ENCODE measurements at places on chromosomes 16 and 17.

GRCh38 chr16:48960830-48961229, 320.8 kb downstream of the CBLN1 start:
- no peak for DNase-seq

DNA sequence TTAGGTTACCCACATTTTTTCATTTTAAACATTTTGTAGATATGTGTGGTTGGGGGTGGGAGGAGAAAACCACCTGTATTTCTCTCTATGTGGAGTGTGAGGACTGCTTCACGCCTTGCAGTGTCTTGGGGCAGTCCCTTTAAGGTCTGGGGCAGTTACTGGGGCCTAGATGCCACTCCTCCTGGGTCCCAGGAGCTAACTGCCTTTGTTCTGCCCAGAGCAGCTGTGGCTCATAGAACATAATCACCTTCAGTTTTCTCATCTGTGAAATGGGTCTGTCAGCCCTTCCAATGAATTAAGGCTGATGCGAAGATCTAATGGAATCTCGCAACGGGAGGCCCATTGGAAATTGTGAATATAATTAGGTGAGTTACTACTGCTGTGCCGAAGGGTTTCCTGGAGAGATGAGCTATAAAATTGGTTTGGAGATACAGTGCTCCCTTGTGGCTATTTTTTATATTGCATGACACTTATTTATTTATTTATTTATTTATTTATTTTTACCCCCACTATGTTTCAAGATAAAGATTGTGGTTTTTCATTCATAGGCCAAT, 22.9 kb downstream of the DHRS7C start:
- DNase-seq: no peak

DNA sequence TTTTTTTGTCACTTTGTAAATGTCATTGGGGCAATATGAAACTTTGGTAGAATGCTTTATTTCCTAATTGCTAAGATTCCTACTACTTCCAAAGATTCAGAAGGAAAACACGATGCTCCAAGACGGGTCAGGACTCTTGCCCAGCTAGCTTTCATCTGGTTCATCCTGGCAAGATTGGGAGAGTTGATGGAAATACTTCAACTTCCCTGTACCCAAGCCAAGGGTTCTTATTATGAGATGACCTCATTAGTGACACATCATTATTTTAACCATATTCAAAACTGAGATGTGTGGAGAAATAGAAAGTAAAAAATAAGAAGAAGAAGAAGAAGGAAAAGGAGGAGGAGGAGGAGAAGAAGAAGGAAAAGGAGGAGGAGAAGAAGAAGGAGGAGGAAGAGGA, 25.6 kb downstream of the SOX9 start:
- DNase-seq: no peak

- no peak for DNase-seq
Measured at GRCh38 chr17:75980188-75981018, 1.4 kb downstream of the TEN1 start.

DNA sequence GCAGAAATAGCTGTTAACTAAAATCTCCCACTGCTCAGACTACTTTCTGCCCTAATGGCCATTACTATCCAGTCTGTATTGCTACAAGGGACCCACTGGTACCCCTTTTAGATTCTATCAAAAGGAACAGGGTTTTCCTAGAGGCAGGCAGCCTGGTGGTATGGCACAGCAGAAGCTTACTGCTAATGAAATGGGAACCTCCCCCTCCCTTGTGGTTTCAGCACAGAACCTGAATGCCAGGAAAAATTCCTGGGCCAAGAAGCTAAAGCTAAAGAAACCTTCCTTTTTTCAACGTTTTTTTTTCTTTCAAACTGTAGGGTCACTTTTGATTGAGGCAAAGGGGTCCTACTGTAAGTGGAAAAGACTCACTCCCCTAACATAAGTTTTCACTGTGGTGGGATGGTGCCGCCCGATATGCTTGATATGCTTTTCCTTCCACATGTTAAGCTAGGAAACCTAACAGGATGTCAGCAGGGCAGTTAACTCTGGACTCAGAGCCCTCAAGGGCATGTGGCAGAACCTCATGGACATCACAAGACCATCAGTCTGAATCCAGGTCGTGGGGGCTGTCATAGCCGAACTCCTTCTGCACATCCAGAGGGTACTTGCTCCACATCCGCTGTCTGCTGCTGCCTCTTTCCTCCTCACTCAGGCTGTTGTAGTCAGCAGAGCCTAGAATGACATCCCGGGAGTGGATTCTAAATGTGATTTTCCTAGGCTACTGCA, 9.8 kb downstream of the SLC7A6OS start:
- no peak for DNase-seq

GRCh38 chr16:26770547-26770946, 296.2 kb upstream of the C16orf82 start:
- DNase-seq: no peak

GRCh38 chr17:79761894-79762589, 15.9 kb upstream of the CBX2 start:
- no peak for DNase-seq

DNA sequence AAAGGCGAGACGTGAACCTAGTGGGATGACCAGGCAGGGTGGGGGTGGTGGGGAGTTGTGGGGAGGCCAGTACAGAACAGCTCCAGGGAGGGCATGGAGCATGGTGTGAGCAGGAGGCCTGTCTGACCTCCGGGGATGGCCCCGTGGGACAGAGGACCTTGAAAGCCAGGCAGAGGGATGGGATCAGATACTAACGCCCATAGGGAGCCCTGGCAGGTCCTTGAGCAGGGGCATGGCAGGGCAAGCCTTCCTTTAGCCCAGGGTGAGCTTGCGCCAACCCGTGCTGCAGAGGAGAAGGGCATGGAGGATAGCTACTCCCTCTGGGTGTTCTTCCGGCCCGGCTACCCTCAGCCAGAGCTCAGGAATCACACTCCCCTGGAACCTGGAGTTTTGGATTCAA, 35.3 kb downstream of the TMEM235 start:
- no peak for DNase-seq

GRCh38 chr17:56810343-56810742, 23.4 kb downstream of the C17orf67 start:
- DNase-seq: no peak

DNA sequence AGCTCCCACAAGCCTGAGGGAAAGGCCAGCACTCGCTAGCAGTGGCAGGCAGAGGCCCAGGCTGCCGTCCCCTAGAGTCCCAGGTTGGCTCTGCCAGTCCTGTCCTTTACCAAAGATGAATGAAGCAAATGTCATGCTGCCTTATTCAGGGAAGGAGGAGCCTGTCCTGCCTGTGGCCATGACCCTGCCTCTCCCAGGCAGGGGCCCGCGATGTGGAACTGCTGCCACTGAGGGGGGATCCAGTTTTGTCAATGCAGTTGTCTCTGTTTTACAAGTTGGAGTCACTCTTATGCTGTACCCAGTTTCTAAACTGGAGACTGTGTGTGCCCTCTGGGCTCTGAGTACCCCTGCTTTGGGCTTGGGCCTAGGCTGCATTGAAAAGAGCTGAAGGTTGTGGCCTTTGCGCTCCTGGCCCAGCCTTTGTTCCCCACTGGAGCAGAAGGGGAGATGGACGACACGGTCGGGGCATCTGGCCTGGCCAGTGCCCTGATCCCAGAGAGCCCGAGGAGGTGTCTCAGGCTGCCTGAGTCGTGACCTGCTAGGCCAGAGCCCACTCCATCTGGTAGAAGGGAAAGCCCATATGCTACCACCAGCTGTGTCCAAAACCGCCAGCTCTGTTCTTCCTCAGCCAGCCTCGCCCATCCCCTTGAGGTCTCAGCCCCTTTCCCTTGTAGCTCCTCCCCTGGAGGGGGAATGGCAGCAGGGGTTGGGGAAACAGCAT, 5.5 kb downstream of the LIMD2 start:
- no peak for DNase-seq

GRCh38 chr16:67339453-67339852, 12.8 kb downstream of the LRRC36 start:
- DNase-seq: no peak

GRCh38 chr17:9811537-9811936, 10.3 kb downstream of the GSG1L2 start:
- no peak for DNase-seq

GRCh38 chr16:58317608-58318152, 22.9 kb upstream of the PRSS54 start:
- DNase-seq: no peak

- DNase-seq: no peak
Measured at GRCh38 chr17:20299013-20299412, 168.3 kb downstream of the LGALS9B start.

DNA sequence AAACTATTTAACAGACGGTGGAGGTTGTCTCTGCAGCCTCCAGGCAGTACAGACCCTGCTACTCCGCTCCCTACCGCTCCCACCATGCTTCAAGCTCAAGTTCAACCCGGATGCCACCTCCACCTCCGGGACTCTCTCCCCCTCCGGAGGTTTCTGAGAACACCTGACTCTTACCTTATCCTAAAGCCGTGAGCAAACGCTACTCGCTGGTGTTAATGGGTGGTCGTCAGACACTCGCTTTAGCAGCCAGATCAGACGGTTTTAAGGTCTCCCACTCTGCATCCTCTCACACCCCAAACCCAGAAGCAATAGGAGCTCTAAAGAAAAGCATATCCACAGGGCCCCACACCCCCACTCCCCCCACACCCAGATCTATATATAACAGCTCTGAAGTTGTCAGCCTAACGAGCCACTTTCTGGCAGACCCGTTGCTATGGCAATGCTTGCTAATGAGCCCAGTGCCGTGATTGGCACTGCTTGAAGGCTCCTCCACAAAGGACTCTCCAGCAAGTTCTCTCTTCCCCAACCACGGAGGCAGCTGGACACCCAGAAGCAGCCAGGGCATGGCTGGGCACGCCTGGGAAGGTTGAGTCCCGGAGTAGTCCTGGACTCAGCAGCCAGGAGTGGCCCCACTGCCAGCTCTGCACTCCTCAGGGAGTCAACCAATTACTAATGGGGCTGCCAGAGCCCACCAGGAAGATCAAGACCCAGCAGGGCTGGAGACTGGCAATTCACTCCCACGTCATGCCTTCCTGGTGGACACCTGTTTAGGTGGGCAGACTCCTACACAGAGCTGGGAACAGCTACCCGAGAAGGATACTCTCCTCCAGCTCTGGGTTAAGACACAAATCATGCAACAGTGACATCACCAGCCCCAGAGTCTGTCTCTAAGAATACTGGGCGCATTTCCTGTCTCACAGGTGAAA, 121.2 kb upstream of the RCVRN start:
- DNase-seq: no peak

Measured in activated naive CD4-positive, alpha-beta T cell (primary cell).